ENCODE measurements at places on chromosomes 12 and 14.

DNA sequence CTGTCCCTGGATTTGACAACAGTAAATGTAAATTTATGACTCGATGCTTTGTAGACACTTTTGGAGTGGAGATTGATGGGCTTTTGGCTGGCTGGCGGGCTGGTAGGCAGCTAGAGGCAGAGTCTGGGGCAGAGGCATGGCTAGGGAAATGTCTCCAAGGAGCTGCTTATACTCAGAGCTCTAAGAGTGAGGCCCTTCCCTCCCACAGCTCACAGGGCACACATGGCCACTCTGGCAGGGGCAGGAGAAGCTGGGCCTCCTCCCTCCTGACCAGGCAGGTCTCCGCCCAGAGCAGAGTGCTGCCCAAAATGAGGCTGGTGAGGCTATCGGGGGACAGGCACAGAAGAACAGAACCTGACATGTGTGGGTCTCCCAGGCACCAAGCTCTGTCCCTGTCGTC is 67.5 kb downstream of the GALNT16 start:
- no peak for DNase-seq

DNA sequence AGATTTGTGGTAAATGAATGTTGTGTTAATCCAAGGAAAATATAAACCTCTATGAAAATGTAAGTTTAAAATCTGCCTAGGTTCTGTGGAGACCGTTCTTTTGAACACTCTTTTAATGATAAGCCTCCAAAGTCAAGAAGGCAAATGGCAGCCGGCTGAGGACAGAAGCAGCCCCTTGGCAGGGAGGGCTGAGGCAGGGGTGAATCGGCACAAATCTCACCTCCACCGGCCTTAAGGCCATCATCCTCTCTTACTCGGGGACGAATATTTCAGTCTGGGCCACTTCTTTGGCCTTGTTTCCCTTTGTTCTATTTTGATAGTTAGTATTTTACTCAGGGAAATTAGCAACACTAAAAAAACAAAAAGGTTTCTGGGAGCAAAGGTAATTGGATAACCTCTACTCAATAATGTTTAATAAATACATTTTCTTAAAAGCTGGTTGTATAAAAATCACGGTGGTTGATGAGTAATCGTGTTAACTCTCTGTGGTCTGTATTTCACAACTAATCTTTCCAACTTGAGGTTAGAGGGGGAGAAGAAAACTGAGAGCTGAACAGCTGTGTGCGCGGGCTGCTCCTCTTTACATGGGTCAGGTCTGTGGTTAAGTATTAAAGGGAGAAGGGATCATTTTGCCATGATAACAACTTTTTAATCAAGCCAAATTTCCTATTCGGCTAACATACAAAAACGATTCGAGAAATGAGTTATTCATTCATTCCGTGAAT is 18.6 kb downstream of the LGMN start:
- peak; percentile 60 for DNase-seq

DNA sequence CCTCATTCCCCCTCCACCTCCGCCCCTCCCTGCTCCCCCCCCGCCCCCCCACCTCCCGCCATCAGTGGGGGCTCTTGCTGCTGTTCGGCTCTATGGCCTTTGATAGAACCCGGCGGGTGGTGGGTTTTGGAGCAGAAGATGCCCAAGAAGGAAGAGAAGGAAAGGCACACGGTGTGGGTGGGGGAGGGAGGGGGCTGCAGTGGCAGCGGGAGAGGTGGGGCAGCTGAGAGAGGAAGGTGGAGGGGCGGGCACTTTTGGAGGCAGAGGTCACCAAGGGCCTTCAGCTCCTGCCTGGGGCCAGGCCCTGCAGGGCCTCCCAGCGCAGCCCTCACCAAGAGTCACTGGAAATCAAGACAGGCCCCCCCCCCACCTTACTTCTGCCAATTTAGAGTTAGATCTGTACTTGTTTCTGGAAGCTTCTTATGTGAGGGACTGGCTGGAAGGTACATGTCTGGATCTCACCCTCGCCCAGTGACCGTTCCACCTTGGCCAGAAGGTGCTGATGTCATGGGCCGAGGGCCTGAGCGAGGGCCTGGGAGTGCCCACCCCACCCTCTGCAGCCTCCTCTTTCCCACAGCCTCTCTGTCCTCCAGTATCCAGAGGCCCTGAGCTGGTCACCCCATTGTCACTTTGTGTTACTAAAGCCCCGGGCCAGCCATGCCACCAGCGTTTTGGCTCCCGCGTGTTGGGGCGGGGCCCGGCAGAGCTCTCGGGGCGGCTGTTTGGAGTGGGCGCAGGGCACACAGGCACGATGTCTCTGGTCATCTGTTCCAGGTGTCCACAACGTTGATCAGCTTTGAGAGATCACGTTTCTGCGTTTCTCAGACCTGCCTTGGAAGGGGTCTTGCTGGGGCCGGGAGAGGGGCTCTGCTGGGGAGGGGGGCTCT is 153.9 kb downstream of the KIF26A start:
- no peak for DNase-seq

GRCh38 chr12:102423462-102423861 is 56.9 kb downstream of the IGF1 start:
- no peak for DNase-seq

DNA sequence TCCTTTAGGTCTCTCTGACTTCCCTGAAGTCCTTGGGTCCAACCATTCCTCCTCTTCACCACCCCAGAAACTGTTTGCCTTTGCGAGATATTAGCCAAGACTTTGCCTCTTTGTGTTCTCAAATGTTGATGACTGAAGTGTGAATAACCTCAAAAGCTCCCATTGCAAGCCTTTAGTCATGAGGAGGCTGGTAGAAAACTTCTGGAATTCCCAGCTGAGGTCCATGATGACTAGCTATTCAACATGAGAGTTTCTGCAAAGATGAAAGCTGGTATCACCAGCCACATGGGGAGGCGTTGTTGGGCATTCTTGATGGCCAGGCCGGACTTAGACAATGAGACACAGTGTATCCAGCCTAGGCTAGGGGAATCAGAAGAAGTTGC is 111.7 kb downstream of the TBX5 start:
- DNase-seq: no peak

DNA sequence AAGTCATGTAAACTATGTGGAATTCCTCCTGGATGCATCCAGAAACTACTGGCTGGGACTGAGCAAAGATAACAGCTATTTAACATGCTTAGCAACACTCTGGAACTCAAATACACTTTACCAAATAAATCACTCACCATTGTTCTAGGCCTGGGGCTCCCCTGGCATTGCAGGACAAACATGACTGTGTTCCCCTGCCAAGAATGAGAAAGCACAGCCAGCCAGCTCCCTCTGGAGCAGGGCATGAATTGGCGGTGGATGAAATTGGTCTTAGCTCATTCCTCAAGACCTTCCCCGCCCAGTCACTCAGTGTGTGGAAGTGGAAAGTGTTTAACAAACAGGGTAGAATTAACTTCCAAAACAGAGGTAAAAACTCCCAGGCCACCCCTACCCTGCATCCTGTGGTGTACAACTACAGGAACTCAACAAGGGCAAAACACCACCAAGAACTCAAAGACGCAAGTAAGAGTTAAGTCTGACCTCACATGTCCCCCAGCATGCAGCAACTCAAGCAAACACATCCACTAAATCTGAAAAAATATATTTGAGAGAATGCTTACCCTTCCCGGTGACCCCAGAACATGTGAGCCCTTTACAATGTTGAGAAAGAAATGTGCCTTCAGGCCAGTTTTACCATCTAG is 58.4 kb upstream of the BDKRB2 start:
- no peak for DNase-seq

GRCh38 chr12:47078733-47079467 is 521 bp upstream of the PCED1B start:
- DNase-seq: peak; percentile 49

- no peak for DNase-seq
These were observed 28.9 kb upstream of the LTA4H start for GRCh38 chr12:96064271-96064670.

- DNase-seq: peak; percentile 76
These were observed 18.7 kb upstream of the CREBL2 start for GRCh38 chr12:12592930-12593329.

GRCh38 chr14:72907886-72908285 is 14.0 kb upstream of the DPF3 start:
- peak; percentile 77 for DNase-seq

- DNase-seq: no peak
These were observed 13.2 kb downstream of the TRIP11 start for GRCh38 chr14:92026548-92027190.

- no peak for DNase-seq
These were observed 79.3 kb downstream of the ARF6 start for GRCh38 chr14:49972131-49972671.

GRCh38 chr14:93821051-93821450 is 32.8 kb upstream of the PRIMA1 start:
- no peak for DNase-seq

DNA sequence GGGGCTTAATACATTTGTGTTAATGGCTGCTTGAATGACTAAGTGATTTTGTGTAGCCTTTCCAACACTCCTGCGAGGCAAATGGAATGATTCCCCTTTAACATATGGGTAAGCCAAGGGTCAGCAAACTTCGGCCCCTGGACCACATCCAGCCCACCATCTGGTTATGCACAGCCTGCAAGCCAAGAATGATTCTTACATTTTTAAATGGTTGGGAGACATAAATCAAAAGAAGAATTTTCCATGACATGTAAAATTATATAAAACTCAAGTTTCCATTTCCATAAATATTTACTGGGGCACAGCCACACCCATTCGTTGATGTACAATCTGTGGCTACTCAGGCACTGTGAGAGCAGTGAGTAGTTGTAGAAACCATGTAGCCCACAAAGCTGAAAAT is 9.0 kb downstream of the SLC8B1 start:
- DNase-seq: no peak

DNA sequence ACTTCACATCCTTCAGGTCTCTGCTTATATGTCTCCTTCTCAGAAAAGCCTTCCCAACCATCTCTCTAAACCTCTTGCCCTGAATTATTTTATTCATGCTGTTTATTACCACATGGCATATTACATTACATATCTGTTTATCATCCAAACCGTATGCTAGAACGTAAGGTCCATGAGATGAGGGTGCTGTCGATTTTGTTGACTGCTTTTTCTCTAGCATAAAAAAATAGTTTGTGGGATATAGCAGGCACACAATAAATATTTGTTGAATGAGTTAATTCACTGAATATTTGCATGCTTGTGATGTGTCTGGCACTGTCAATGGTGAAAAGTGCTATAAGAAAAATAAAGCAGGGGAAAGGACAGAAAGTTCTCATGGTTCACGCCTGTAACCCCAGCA is 22.9 kb downstream of the SAMD4A start:
- no peak for DNase-seq
